ENCODE measurements at places on chromosomes 6 and 20.

DNA sequence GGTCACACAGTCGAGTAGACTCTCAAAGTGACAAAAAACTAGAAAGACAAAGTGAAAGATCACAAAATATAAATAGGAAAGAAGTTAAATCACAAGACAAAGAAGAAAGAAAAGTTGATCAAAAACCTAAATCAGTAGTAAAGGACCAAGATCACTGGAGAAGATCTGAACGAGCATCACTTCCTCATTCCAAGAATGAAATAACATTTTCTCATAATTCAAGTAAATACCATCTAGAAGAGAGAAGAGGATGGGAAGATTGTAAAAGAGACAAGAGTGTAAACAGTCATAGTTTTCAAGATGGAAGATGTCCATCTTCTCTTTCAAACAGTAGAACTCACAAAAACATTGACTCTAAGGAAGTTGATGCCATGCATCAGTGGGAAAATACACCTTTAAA, 31.6 kb upstream of the GJA10 start:
- no peak for DNase-seq

DNA sequence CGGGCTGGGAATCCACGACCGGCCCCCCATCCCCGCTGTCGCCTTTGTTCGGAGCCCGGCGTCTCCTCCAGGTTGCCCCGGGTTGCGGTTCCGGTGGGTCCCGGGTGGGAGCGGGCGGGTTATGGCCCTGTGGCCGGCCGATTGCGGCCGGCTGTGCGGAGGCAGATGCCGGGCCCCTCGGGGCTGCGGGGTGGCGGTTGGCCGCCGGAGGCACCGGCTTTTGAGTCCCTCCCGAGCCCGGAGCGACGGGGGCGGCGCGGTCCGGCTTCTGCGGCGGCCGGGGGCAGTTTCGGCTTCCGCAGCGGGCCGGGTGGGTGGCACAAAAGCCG, 431 bp downstream of the LOC128125822 start:
- no peak for DNase-seq

- no peak for DNase-seq
Observed at GRCh38 chr6:146515212-146515611, 28.4 kb upstream of the RAB32 start.

DNA sequence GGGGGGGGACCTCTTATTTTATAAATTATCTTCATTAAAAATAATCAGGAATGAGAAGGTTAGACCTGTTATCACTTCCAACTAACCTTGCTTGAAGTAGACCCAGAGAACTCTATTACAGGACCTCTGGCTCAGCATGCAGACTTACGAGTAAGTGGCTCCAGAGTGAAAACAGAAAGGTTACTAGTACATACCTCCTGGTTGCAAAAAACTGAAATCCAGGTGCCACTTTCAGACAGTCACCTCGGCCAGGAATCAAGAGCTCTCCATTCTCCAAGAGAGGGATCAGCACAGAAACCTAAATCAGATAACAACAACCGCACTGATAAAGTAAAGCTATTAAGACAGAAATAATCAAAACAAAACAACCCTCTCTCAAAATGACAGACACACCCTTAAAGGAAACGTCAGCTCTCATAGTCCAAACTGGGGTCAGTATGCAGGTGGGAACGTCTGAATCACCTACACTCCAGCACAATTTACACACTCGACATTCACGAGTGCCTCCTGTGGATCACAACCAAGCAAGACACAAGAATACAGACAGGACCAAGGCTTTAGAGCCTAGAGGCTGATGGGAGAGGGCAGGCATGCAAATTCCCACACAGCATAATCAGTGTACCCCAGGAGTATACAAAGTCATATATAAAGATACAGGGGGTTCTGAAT, 31.8 kb downstream of the MDN1 start:
- no peak for DNase-seq

GRCh38 chr6:133921249-133921859, 31.7 kb upstream of the TBPL1 start:
- DNase-seq, result peak; percentile 74

- DNase-seq, result no peak
Observed at GRCh38 chr6:10554826-10555225, 33.7 kb downstream of the GCNT2 start.

- DNase-seq, result no peak
Observed at GRCh38 chr20:59608871-59609270, 4.5 kb downstream of the PHACTR3 start.

- DNase-seq, result no peak
Observed at GRCh38 chr6:25499615-25500235, 152.3 kb upstream of the SCGN start.

DNA sequence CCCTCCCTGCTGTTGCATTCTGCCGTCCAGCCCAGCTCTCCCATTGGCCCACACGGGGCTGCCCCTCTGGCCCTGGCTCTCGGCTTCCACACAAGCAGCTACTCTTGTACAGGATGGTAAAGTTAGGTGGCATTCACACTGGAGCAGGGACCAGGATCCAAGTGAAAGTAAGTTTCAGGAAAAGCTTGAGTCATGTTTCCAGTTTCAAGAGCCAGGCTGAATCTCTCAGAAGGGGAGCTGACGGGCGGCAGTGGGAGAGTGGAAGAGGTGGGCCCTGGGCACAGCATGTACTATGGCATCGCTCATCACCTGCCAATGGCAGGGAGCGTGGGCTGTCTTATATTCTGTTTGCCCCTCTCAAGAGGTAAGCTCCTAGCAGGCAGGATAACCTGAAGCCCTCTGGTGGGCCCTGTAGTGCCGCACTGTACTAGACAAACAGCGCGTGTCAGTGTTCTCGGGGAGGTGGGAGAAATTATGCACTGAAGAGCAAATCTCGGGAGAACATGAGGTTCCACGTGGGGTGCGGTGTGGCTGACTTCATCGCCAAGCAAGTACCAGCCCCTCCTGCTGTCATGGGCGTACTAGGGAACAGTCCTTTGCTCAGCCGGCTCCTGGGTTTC, 241.5 kb downstream of the NRN1 start:
- DNase-seq, result no peak

DNA sequence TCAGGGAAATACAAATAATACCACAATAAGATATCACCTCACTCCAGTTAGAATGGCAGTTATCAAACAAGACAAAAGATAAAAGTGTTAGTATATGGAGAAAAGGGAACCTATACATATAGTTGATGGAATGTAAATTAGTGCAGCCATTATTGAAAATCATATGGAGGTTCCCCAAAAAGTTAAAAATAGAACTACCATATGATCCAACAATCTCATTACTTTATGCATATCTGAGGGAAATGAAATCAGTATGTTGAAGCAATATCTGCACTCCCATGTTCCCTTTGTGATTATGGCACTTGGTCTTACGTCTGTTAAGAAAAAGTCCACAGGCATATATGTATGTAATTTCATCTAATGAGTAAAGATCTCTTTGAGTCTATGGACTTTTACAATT, 96.9 kb downstream of the STXBP5 start:
- DNase-seq, result no peak

- DNase-seq, result peak; percentile 70
Observed at GRCh38 chr20:62501801-62502495, 26.2 kb upstream of the GATA5 start.

DNA sequence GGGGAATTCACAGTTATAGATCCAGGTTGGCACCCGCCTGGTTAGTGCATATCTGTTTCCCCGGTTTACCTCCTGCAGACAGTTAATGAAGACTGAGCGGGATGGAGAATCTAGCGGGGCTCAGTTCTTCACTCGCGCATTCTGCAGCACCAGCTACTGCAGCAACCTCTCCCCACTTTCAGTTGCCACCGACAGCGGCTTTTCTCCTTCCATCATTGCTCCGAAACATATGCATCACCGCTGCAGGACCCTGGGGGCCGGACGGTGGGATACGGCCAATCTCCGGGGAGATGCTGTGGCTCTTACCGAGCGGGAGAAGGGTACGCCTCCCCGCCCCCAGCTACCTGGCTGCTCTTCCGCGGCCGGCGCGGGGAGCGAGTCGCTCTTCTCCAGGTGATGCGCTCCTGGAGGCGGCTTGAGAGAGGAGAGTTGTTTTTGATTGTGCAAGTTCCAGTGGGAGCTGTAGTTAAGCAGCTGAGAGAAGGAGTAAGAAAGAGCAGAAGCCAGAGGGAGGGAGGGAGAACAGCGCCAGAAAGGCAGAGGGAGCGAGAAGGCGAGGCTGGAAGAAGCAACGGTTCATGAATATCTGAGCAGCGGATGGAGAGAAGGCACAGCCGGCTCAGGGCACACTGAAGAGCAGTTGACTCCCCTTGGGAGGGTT, at the start of gene SGK1:
Gene SGK1, minus strand, starts transcription at position 642 of the 661 bp plus-strand sequence. CDS start 652 bp downstream, outside the sequence.
- DNase-seq, result peak; percentile 16

DNA sequence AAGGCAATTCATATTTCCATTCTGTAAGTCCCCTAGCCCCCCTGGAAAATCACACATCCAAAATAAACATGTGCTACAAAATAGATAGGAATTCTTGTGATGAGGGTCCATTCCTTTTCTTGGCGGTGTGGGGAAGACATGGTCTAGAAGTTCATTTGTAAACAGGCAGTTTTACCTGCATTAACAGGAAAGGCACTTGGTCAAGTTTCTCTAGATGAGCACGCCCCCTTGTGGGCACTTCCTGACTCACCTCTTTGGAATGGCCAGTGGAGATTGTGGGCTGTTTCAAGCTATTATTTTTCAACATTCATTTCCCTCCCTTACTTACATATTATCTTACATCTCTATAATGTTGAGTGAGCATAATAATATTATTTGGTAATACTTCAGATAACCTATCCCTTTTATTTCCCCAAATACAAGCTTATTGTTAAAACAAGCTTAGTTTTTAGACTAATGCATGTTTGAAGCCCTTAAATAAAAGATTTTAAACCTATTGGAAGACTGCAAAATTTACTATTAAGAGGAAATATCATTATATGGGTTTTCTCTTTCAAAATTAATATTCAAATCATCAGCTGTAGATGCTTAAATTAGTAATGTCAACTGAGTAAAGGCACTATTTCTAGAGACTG, 92.1 kb downstream of the TASP1 start:
- DNase-seq, result peak; percentile 80

GRCh38 chr6:72084992-72085569, 198.7 kb downstream of the RIMS1 start:
- DNase-seq, result no peak

GRCh38 chr6:54846243-54846856, at the start of gene FAM83B:
TSS of gene FAM83B (plus strand) at chr6:54846771. CDS start at chr6:54870247, 23,476 bp downstream.
- DNase-seq, result no peak

GRCh38 chr6:166508726-166509125, 77.8 kb downstream of the RAMACL start:
- DNase-seq, result no peak

DNA sequence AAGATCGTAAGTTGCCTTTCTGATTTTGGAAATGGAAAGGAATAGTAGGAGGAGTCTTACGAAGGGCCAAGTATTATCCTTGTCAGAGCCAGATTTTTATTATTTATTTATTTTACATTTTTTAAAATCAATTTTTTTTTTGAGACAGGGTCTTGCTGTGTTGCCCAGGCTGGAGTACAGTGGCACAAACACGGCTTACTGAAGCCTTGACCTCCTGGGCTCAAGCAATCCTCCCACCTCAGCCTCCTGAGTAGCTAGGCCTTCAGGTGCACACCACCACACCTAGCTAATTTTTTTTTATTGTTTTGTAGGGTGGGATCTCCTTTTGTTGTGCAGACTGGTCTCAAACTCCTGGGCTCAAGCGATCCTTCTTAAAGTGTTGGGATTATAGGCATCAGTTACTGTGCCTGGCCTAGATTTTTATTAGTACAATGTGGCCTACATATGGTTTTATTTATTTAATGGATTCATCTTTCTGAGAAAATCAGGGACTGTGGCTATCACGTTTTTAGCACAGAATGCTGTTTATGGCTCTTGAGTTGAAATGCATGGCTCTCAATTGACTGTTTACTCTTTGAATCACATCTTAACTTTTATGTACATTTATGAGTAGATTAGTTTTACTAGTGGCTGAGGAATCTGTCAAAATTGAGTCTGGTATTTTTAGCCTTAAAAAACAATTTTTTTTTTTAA, 16.7 kb downstream of the CDC5L start:
- no peak for DNase-seq

DNA sequence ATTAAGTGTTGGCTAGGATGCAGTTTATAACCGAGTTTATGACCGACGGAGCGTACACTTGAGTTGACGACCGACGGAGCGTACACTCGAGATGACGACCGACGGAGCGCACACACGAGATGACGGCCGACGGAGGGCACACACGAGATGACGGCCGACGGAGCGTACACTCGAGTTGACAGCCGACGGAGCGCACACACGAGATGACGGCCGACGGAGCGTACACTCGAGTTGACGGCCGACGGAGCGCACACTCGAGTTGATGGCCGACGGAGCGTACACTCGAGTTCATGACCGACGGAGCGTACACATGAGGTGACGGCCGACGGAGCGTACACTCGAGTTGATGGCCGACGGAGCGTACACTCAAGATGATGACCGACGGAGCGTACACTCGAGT, 119.8 kb downstream of the HUS1B start:
- no peak for DNase-seq

- DNase-seq, result no peak
Observed at GRCh38 chr6:52482903-52483670, 62.9 kb downstream of the EFHC1 start.

- DNase-seq, result no peak
Observed at GRCh38 chr6:100493206-100493888, 28.6 kb upstream of the SIM1 start.

DNA sequence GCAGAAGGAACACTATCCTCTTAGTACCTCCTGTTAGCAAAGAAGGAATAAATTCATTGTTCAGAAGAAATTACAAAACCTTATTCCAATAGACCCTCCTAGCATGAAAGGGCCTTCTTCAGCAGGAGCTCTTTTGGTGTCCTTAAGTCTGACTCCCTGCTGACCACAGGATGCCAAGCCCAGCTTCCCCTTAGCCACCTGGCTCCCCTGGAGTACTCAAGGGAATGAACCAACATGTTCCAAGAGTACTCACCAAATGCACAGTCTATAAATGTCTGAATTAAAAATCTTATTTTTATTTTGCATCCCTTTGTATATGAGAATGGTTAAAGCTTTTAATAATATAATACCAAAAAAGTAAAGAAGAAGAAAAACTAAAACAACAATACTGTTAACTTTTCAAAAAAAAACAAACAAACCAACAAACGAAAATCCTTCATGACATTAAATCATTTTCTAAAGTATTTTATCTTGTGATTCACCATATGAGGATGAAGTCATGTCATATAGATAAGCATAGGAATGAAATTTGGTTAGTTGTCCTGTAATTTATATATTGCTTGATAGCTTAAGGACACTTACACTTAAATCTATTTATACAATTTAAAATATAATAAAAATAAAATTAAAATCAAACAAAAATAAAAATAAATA, 1355.1 kb downstream of the HACE1 start:
- DNase-seq, result no peak

GRCh38 chr6:164871783-164872182, 437.6 kb downstream of the C6orf118 start:
- DNase-seq, result no peak

- DNase-seq, result peak; percentile 67
Observed at GRCh38 chr6:28643017-28643740, 117.5 kb downstream of the GPX5 start.

- no peak for DNase-seq
Observed at GRCh38 chr6:149855741-149856140, 8.4 kb downstream of the LRP11 start.

- peak; percentile 41 for DNase-seq
Observed at GRCh38 chr6:79671600-79672266, 40.6 kb downstream of the SH3BGRL2 start.
